ENCODE measurements at places on chromosomes 4 and X.

GRCh38 chr4:185257086-185257485, 47.7 kb downstream of the SNX25 start:
- no peak for DNase-seq

- DNase-seq = no peak
These were observed 4.3 kb downstream of the IL15 start for GRCh38 chr4:141640696-141641095.

DNA sequence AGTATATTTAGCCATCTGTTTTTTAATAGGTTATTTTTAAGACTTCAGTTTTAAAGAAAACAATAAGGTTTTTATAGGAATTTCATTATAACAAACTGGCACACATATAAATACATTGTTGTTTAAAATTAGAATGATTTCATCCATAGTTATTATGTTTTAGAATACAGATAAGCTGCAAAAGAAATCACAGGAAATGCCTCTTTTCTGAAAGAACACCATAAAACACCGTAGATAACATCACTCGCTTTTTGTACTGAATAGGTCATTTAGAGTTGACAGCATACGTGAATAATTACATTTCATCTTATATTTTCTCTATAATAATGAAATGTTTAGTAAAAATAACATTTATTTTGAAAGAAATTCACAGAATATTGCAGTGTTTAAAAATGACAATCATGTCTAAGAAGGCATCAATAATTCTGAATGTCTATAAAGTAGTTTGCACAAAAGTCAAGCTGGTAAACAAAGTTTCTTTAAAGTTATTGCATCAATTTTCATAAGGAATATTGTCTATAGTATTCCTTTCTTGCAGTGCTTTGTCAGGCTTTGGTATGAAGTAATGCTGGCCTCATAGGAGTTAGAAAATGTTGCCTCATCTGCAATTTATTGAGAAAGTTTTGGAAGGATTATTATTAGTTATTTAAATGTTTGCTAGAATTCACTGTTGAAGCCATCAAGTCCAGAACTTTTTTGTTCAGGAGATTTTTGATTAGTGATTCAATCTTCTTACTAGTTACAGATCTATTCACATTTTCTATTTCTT, 17.9 kb upstream of the VEGFC start:
- DNase-seq = no peak

DNA sequence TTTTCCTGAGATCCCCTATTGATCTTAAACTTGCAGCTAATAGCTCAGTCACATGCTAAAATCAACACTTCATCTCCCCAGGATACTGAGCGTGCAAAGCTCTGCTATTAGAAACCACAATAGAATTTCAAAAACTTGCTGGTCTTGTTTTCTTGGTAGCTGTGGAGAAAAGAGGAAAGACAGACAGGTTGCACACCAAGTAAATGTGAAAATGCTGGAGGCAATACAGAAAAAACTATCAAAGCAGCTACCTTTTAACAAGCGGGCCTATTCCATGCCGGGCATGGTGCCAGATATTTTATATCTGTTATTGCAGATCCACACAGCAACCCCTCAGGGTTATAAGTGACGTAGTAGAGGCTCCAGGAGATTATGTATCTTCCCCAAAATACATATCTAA, 171.9 kb downstream of the DCTD start:
- DNase-seq = no peak

- no peak for DNase-seq
These were observed 1.5 kb upstream of the PITX2 start for GRCh38 chr4:110624398-110624780.

- DNase-seq = no peak
These were observed 15.7 kb upstream of the N4BP2 start for GRCh38 chr4:40040908-40041307.

- DNase-seq = no peak
These were observed 108.3 kb upstream of the CAMK2D start for GRCh38 chr4:113869743-113870375.

DNA sequence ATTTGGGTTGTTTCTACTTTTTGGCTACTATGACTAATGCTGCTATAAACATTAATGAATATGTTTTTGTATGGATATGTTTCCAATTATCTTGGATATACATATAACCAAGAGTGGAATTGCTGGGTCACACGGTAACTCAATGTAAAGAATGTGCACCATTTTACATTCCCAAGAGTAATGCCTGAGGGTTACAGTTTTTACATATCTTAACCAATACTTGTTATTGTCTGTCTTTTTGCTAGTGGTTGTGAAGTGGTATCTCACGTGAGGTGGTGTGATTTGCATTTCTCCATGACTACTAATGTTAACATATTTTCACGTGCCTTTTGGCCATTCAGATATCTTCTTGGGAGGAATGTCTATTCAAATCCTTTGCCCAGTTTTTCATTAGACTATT, 200.3 kb upstream of the MAB21L2 start:
- DNase-seq = no peak

- DNase-seq = no peak
These were observed 61.1 kb downstream of the ZNF518B start for GRCh38 chr4:10395971-10396580.

- no peak for DNase-seq
These were observed 152.2 kb downstream of the STK32B start for GRCh38 chr4:5203309-5203992.

DNA sequence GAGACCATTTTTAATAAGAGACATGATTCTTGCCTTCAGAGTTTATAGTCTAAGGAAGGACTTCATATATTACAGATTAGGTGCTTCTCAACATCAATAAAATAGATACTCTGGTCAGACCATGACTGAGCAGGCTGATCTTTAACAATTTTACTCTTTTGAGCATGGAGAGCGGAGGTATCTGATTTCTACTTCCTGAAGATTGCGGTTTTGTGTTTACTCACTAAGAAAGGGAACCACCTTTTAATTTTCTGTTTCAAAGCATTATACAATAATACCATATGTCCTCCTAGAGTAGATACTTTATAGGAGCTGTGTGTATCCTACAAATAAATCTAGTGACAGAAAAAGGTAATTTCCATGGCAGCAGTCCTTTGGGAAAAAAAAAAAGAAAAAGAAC, 12.5 kb downstream of the MORC4 start:
- no peak for DNase-seq

DNA sequence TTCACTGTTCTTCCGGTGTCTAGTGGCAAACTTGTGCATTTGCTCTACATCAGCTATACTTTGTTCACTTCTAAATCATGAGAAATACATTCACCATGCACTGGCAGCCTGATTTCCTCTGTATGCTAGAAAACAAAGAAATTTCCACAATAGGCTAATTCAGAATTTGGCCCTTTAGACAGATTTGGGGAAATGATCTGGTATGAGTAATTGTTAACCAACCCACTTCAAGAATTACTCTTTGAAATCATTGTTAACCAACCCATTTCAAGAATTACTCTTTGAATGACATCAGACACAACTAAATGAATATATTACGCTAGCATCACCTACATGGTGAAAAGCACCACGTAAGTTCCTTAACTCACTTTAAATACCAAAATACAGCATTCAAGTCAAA, 14.6 kb downstream of the APBB2 start:
- DNase-seq = no peak

GRCh38 chrX:128464116-128464515, 411.9 kb upstream of the ACTRT1 start:
- DNase-seq = no peak

DNA sequence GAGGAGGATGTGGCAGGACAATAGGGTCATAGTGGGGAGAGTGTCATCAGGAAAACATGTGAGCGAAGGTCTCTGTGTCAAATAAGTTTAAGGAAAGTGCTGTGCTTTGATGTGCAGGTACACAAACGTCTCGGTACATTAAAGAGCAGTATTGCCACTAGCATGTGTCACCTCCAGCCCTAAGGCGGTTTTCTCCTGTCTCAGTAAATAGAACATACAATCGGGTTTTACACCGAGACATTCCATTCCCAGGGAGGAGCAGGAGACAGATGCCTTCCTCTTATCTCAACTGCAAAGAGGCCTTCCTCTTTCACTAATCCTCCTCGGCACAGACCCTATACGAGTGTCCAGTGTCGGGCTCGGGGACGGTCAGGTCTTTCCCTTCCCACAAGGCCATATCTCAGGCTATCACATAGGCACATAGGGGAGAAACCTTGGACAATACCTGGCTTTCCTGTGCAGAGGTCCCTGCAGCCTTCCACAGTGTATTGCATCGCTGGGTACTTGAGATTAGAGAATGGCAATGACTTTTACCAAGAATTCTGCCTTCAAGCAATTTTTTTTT, 684.5 kb downstream of the PDHA2 start:
- DNase-seq = no peak

- DNase-seq = no peak
These were observed 28.7 kb downstream of the RBPJ start for GRCh38 chr4:26349496-26349895.

DNA sequence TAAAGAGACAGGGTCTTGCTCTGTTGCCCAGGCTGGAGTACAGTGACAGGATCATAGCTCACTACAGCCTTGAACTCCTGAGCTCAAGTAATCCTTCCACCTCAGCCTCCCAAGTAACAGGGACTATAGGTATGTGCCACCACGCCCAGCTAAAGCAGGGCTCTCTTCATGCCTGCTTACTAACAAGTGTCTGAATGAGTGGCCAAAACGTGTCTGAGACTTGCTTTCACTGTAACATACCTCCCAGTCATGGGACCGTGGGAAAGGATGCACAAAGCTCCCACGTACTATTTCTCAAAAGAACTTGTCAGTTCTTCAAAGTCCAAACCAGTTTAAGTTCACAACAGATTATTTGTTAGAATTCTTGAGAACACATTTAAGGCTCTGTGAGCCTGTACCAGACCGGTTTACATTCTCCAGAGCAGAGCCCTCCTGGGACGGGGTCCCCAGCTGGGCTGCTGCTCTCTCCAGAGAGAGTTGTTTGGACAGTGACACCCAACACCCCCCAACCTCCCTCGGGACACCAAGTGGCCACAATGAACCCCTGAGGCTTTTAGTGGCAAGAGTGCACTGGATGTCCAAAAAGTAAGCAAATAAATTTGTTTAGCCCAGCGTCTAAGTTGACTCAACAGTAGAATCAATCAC, 24.1 kb downstream of the SH3KBP1 start:
- DNase-seq = no peak

DNA sequence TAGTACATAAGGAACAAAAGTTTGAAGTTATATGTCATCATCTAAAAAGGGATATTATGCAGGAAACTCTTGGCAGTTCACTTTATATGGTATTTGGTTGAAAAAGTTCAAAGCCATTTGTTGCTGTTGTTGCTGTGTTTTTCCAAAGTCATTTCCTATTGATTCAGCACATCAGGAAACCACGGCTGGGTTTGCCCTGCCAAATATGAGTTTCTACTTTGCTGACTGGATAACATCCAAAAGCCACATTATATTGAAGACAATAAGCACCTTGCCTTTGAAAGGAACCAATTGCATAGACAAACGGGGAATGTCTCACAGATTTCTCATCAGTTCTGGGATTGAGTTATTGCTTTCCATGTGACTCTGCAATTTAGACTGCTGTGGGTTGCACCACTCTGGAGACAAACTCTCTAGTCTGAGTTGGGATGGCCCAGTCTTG, 206.1 kb downstream of the SLC39A8 start:
- DNase-seq = no peak

DNA sequence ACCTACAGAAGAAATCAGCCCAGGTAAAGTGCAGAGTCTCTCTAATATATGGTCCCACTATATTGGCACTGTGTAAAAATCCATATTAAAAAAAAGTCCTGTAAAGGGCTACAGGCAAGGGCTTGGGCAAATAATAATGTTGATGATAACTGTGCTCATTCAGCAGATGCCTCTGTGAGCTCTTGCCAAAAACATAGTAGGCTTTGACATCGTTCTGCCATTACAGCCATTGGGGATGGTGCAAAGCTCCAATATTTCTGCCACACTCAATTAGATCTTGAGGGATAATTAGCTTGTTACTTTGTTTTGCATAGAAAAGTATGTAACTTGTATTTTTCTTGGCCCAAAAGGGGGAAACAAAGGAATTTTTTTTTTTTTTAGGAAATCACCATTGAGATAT, 645.5 kb upstream of the FAM241A start:
- no peak for DNase-seq

Data from activated gamma-delta T cell treated with Interleukin-2 at 50 U/mL for 16 hours (primary cell).